Cortex of kidney (tissue), 1 donor: ENCODE measurements at places on chromosomes 12 and 14.

GRCh38 chr14:56189307-56189706, 71.1 kb downstream of the PELI2 start:
- no peak for DNase-seq

DNA sequence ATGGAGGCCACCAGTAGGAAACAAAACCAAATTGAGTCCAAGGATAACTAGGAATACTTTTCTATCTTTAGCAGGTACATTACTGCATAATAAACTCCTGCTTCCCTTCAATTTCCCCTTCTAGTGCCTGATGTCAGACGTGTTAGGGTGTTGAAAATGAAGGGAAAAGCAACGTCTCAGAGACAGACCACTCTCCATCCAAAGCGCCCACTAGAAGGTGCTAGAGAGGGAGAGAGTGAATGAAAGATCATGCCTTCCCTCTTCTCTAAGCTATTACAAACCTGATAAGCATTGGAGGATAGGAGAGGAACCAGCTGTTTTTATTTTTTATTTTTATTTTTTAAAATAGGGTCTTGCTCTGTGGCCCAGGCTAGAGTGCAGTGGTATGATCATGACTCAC, 64.1 kb downstream of the ZNF641 start:
- no peak for DNase-seq

DNA sequence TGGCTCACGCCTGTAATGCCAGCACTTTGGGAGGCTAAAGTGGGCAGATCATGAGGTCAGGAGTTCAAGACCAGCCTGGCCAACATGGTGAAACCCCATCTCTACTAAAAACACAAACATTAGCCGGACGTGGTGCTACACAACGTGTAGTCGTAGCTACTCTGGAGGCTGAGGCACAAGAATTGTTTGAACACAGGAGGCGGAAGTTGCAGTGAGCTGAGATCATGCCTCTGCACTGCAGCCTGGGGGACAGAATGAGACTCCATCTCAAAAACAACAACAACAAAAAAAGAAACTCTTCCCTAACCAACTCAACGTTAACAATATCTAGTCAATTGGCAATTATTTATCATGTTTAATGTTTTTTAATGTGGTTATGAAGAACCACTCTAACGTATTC, 89.3 kb downstream of the EPS8 start:
- DNase-seq: no peak

DNA sequence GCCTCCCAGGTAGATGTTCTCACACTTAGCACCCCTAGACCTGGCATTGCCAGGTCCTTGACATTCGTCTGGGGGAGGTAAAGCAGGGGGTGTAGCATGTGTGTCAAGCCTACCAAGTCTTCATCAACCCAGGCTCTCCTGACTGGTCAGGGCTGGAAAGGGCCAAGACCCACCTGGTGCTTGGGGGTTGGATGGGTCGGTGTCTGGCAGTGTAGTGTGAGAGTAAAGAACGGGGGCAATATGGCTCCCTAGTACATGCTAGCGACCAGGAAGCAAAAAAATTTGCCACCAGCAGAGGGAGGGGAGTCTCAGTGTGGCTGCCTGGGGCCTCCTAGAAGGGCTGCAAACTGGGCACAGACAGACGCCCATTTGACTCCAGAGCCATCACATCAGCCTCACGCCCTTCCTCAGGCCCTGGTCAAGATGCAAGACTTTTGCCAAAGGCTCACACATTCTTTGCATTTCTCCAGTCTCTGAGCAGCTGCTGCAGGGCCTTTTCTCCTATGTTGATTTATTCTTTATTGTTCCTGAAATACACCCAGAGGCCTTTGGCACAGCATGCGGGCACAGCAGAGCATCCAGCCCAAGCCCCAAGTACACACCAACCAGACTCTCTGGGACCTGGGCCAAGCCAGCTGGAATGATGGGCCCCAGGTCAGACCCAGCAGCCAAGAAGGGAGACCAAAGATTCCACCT, 38.3 kb upstream of the PNMA1 start:
- DNase-seq: no peak

DNA sequence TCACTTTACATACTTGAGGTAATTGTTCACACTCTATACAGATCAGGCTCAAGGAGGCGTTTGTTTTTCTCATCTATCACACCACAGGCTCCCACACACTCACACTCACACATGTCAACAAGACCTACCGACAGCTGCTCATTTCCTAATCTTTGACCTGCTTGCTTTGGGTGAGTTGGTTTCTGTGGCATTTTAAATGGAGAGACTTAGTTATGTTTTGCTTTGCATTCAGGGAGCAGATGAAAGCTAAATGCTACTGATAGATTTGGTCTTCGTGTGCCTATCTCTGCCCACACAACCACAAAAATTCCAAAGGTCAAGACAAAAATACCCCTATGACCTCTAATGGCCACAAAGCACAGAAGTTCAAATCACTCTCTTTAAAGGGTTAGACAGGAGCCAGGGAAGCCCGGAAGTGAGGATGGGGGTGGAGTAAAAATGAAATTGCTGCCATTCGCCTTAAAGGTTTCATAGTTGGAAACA, 203.5 kb upstream of the G2E3 start:
- DNase-seq: no peak

DNA sequence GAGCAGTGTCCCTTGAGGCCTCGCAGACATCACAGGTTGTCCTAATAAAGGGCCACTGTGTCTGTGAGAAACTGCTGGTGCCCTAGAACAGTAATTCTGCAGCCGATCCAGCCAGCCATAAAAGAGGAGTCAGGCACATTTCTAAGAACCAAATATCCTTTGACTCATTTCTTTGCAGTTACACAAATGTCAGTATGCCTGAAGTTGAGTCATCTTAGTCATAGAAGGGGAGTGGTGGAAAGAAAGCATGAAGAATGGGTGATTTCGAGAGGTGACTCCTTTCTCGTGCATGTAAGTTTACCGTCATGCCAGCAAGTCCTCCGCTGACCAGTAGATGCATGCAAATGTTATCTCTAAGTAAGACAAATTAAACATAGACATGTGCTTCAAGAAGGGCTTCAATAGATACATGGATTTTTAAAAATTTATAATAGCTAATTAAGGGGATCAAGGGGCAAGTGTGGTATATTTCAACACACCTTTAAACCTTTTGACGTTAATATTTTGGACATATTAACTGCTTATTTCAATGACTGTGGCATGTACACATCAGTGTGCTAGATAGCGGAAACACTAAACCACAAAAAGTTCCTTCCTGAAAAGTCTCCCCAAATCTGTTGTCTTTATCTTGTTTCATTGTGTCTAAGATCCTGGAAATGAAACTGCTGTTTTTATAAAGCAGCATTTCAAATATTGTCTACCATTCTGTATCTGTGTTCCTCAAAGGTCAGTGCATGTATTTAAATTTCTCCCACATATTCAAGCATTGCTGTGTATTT, 497.4 kb downstream of the NPAS3 start:
- no peak for DNase-seq

- DNase-seq: no peak
Observed at GRCh38 chr14:91323671-91324605, 79.4 kb upstream of the GPR68 start.

- no peak for DNase-seq
Observed at GRCh38 chr12:10170216-10170615, 1.7 kb downstream of the OLR1 start.

DNA sequence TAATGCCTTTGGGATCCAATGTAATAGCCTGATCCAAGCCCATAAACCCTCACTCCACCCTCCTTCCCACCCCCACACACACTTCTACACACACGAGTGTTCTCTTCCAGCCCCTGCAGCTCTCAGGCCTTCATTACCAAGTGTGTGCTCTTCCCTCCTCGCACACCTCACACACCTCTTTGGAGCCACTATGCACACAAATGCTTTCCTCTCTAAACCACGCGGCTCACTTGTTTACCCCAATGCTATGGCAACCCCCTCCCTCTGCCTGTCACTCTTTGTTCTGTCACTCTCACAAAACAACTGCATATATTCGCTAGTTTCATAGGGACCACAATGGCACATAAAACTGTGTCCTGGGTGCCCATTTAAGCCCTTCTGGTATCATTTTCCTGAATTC, 35.1 kb downstream of the PPP2R5E start:
- no peak for DNase-seq

DNA sequence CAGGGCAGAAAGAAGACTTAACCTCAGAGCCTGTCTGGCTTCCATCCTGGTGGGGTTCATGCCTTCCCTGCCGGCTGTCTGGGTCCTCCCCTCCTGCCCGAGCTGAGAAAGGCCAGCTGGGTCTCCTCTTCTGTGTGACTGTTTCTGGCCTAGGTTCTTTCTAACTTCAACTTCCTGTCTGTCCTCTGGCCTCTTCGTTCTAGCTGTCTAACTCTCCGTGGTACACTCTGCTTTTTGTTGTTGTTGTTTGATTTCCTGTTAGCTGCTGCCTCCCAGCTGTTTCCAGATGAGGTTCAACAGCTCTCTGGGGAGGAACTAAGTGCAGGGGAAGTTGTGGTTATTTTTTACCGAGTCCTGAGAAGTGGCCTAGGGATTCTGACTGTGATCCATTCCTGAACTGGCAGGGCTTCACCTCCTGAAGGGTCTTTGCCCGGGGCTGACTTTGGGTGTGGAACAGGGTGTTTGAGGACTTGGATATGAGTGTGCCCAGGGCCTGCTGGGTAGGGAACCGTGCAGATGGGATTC, 3.2 kb downstream of the MLXIP start:
- DNase-seq: no peak

DNA sequence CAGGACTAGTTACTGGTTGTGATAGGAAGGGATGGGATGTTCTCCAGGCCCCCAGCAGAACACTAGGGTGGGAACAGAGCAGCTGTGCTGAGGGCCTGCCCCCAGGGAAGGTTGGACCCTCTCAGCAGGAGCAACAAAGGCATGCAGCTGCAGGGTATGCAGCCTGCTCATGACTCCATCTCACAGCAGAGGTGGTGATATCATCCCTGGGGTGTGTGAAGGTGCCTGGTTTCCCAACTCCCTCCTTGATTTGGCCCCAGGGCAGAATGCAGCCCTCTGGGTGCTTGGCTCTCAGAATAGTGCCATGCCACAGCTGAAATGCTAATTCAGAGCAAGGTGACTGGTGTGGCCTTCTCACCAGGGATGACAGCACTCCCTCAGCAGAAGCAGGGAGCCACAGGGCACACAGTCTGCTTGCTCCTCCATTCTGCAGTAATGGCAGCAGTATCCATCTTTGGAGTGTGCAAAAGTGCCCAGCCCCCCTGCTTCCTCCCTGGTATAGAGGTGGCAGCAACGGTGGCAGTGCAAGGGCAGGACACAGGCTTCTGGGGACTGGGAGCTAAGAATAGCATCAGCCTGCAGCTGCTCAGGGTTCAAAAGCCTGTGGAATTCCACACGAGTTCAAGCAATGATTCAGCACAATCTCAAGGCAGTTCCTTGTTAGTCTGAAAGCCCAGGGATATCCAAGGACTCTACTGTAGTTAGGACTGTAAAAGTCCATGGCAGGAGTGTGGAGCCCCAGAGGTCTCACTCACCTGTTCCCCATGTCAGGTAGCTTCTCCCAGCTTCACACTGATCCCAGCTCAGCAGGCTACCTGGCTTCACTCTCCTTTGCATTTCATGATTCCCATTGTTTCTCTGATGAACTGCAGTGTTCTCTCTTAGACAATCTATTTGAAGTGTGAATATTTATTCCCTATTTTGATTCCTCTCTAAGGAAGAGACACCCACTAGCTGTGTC, 298.1 kb upstream of the FOXG1 start:
- DNase-seq: no peak

DNA sequence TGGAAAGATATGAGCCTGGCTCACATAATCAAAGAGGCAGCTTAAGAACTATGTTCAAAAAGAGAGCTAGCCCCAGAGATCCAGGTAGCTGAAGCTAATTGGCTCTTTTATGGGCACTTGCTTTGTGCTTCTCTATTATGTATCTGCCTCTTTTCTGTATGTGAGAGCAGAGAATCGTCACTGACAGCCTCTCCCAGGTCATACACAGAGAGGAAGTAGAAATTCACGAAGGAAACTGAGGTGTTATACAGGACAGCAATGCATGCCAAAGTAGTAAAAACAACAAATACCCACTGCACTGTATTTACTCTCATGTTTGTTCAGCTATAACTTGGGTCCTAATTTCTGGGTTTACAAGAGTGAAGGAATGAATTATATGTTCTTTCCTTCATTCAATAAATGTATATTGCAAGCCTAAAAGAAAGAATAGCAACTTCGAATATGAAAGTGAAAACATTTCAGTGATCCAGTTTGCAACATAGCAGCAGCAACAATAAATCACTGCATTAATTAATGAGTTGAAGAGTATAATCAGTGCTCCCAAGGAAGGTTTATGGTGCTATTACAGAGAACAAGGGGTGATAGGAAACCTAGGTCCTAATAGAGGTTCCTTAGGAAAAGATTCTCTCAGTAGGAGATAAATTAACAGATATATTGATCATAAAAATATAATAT, 47.1 kb upstream of the ATXN7L3B start:
- no peak for DNase-seq

DNA sequence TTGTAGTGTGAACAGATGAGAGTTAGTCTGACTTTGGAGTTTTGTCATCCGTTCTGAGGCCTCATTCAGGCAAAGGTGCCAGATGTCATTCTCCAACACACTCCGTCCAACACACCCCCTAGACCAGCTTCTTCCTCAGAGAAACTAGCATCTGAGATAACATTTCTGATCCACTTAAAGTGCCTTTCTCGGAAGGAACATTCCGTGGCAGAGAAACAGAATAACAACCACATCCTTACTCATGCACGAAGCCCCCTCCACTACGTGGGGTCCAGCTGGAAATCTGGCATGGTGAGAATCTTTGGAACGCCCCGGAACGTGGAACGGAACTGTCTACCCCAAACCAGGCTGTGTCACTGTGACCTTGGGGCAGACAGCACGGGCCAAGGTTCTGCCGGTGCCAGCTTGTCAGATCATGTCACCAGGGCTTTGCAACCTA, 17.0 kb upstream of the BCL7A start:
- no peak for DNase-seq

DNA sequence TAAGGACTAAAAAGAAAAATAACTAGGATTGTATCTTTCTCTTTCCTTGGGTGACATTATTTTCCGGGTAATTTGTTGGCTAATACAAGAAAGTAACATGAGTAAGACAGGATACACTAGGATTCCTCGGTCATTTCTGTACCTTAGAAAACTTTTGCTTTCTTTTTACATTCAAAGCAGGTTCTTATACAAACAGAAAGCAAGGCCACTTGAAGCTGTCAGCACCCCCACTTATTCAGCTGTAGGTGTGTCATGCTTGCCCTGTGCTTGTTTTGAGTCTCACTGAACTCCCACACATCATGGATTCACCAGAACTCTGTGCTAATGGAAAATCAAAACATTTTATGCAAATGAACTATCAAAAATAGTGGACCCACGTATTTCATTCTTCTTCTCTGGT, 266.8 kb upstream of the CLEC14A start:
- DNase-seq: no peak

- DNase-seq: peak; percentile 34
Observed at GRCh38 chr12:96399120-96399918, 920 bp downstream of the CDK17 start.
